ENCODE measurements at places on chromosomes 5 and 9.

GRCh38 chr9:136410500-136411287 lies at the start of the genes ENTR1 and PMPCA:
ENTR1 (minus strand) TSS chr9:136410614; CDS start chr9:136410397, 217 bp downstream.
PMPCA (plus strand) TSS chr9:136410658; CDS start chr9:136410669, 11 bp downstream.
- peak; percentile 93 for DNase-seq

- DNase-seq = no peak
Measured at GRCh38 chr5:67678594-67678993, 482.0 kb upstream of the CD180 start.

- DNase-seq = no peak
Measured at GRCh38 chr9:33157960-33158842, 8.9 kb downstream of the B4GALT1 start.

GRCh38 chr5:169037466-169037865 lies 263.5 kb downstream of the SLIT3 start:
- no peak for DNase-seq

DNA sequence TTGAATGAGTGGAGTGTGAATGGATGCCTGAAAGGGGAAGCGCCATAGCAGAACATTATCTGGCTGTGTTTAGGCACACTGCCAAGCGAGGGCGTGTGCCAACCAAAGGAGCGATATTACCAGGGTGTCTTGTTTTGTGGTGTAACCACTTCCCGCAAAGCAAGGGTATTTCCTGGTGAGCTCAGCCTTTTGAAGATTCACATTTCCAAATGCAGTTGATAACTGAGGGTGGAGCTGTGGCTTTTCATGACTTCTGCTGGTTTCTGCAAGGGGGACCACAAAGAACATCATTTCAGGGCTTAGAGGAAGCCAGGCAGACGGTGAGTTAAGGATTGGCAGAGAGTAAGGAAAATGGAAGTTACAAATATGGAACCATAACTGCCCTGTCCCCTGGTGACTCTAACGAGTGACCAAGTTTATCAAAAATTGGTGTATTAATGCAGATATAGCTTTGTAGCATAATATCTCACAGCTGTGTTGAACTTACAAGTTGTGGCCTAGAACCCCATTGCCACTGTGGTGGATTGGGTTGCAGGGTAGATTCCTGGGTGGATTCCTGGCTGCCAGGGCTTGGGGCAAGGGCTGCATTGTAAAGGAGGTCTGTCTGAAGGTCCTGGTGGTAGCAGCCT lies 71.4 kb downstream of the RALGPS1 start:
- peak; percentile 71 for DNase-seq
